Memory B cell (primary cell): ENCODE measurements at places on chromosomes 2 and 18.

- no peaks in the 10 kb centered on the region for H3K27me3 ChIP-seq
- peaks cover 8% of the 10 kb centered on the region for H3K4me1 ChIP-seq
Observed at GRCh38 chr18:58847383-58848071, 17.1 kb upstream of the ZNF532 start.

- peaks cover 7% of the 10 kb centered on the region for H3K27me3 ChIP-seq
- no peaks in the 10 kb centered on the region for H3K4me1 ChIP-seq
- no peak overlapping the region for H3K4me3 ChIP-seq
- no peaks in the 10 kb centered on the region for H3K36me3 ChIP-seq
Observed at GRCh38 chr2:223457301-223457700, 144.9 kb downstream of the SCG2 start.

DNA sequence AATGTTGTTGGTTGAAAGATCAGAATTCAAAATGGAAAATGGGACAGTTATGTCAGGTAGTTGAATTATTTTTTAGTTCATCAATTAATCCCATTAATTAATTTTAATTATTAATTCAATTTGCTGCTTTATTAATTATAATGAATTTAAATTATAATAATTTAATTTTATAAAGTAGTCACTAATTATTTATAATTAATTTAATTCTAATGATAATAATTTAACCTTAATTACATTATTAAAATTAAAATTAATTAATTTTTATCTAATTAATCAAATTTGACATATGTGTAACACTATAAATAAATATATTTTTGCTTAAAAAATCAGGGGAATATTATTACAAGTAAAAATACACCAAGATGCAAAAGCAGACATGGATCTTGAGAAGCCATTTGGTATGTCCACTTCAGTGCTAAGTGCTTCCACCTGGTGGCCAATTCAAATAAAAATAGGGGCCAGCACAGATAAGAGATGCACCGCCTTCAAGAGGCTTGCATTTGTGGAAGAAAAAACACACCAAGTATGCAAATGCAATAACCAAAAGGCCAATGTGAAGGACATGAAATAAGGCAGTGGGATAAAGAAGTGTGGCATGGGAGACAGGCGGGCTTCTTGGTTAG lies 73.2 kb downstream of the MBP start:
- H3K27me3 ChIP-seq = no peaks in the 10 kb centered on the region
- peaks cover 61% of the 10 kb centered on the region for H3K4me1 ChIP-seq
- peaks cover 5% of the 10 kb centered on the region for H3K36me3 ChIP-seq
- H3K4me3 ChIP-seq = no peak overlapping the region
- H3K27ac ChIP-seq = peak overlapping the region; percentile 82
- no peak for DNase-seq

DNA sequence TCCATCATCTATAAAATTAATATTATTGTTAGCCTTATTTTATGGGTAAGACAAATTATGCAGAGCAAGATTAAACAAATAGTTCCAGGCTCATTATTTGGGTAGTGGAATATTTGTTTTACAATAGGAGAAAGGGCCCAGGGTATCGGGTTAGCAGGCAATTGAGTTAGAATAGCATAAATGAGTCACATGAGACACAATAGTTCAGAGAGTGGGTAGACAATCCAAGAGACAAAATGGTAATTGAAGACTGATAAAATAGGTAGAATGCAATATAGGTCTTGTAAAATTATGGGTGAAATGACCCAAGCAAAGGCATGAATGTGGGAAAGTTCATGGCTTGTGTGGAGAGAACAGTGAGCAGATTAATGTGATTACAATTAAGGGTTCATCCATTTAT lies 790.9 kb upstream of the GCFC2 start:
- no peak for DNase-seq
- H3K27me3 ChIP-seq = no peaks in the 10 kb centered on the region
- no peaks in the 10 kb centered on the region for H3K4me1 ChIP-seq
- H3K36me3 ChIP-seq = no peaks in the 10 kb centered on the region
- H3K4me3 ChIP-seq = no peak overlapping the region
- no peak overlapping the region for H3K27ac ChIP-seq

GRCh38 chr2:172582656-172583055 lies 26.8 kb downstream of the PDK1 start:
- DNase-seq = no peak
- H3K27ac ChIP-seq = no peak overlapping the region
- peaks cover 45% of the 10 kb centered on the region for H3K36me3 ChIP-seq
- no peaks in the 10 kb centered on the region for H3K27me3 ChIP-seq
- H3K4me1 ChIP-seq = peaks cover 3% of the 10 kb centered on the region
- H3K4me3 ChIP-seq = no peak overlapping the region

- H3K27ac ChIP-seq = no peak overlapping the region
- no peak for DNase-seq
- H3K27me3 ChIP-seq = no peaks in the 10 kb centered on the region
- H3K4me3 ChIP-seq = no peak overlapping the region
- peaks cover 3% of the 10 kb centered on the region for H3K4me1 ChIP-seq
- H3K36me3 ChIP-seq = no peaks in the 10 kb centered on the region
Observed at GRCh38 chr18:56869189-56869777, 218.1 kb downstream of the WDR7 start.

GRCh38 chr18:74942319-74942910 lies 266.5 kb downstream of the PTGR3 start:
- peaks cover 2% of the 10 kb centered on the region for H3K36me3 ChIP-seq
- H3K27me3 ChIP-seq = no peaks in the 10 kb centered on the region
- H3K4me3 ChIP-seq = peak overlapping the region; percentile 34
- peaks cover 13% of the 10 kb centered on the region for H3K4me1 ChIP-seq
- H3K27ac ChIP-seq = no peak overlapping the region
